ENCODE measurements at places on chromosomes 12 and 14.
A peak's percentile ranks its signal among the peaks of the same experiment; 100 is the strongest.

- no peak for DNase-seq
Measured at GRCh38 chr14:81946834-81947798, 413.5 kb upstream of the SEL1L start.

GRCh38 chr14:71618047-71618446, 314.2 kb upstream of the RGS6 start:
- no peak for DNase-seq

DNA sequence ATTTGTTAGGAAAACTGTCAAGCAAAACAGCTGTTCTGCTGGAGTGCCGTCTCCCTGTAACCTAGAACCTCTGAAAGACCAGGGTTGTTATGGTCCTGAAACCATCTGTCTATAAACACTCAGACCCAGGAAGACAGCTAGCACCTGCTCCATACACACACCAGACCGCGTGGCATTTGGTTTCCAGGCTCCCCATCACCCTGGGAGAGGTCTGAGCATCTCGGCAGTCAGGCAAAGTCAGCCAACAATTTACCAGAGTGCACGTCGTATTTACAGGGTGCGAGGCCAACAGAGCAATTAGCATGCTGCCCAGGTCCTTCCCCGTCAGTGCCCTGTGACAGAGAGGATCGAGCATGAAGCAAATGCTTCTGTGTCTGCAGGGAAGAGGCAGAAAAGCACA, 272.5 kb downstream of the SLC15A4 start:
- DNase-seq = no peak

GRCh38 chr12:56629459-56630179, 507 bp downstream of the BAZ2A start:
- DNase-seq = peak; percentile 39

DNA sequence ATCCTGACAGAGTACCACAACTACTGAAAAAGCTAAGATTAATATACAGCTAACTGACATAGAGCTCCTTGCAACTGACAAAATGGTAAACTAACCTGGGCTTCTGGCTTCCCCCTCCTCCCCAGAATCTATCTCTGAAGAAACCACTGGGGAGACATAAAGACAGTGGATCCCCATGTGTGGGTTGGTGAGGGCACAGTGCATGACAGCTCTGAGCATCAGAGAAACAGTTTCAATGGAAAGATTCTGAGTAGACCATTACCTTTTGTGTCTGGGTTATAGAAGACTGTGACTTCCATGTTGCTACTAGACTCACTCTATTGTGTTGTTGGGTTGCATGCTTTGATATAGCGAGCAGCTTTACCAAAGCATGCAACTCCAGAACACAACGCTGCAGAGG, 247.4 kb downstream of the EFCAB11 start:
- DNase-seq = no peak
